CD4-positive, alpha-beta T cell treated with Interleukin-12 subunit alpha and Interleukin-12 subunit beta, for 1 hour (primary cell): ENCODE measurements at places on chromosomes 7 and 10.

DNA sequence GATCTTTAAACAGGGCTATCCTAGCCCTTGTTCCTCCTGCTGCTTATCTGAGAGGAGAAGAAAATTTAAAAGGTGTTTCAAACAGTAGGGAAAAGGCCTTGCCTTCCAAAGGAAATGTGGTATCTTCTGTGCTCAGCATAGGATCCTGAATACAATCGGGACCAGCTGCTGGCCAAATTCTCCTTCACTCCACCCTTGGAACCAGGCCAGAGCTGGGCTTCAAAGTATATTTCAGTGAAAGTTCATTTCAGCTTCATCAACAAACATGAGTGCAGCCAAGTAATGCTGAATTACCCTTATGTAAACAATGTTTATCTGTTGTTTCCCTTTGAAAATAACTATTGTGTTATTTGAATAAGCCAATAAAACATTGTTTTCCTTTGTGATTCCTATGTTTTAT, 146.5 kb upstream of the MEOX2 start:
- DNase-seq: no peak

- DNase-seq: no peak
Observed at GRCh38 chr10:29009464-29009863, 279.4 kb upstream of the LYZL1 start.

DNA sequence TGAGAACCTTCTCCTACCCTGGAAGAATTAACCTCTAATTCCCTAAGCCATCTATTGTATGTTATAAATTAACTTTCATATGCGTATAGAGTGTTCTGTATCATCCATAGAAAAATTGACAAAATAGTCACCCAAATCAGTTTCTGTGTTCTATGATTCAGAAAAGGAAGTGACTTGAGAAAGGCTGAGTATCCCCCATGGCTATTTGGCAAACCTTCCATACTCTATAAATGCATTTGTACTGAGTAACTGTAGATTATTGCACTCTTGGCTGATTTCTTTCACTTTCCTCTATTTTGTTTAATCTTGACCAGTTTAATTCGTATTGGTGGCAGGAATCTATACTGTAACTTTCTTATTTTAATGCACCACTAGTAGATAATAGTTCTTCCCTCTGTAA, 182.2 kb downstream of the HTR7 start:
- no peak for DNase-seq

DNA sequence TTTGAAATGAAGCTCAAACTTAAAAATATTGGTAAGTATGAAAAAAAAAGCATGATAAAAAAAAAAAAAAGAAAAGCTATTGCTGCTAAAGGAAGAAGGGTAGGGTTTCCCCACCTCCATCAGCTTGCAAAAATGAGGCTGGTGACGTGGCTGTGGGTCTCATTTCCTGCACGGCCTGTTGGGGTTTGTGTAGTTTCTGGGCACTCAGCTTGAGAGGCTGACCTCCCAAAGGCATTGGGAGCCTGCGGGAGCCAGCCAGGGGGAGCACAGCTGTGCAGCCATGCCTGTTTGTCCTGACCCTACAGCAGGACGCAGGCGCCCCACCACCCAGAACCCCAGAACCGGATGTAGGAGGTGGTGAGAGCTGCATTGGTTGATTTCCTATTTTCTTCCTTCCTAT, 48.8 kb upstream of the CARD11 start:
- peak; percentile 81 for DNase-seq
